ENCODE measurements at places on chromosomes 3 and 15. TPM values are rescaled to one million over a fixed set of nuclear protein-coding genes. Genes with fewer than 3 reads are reported as not detected.

Gene OR5H15
- not detected for polyA plus RNA-seq

Gene NRROS
- 0.05 TPM for polyA plus RNA-seq

Gene NANOGP8
- not detected for polyA plus RNA-seq

Gene CCDC54
- polyA plus RNA-seq: not detected

Gene CORO2B
- 0.13 TPM for polyA plus RNA-seq

Gene DUOXA2
- polyA plus RNA-seq: not detected

Gene CCR9
- polyA plus RNA-seq: not detected

Gene SIDT1
- polyA plus RNA-seq: 0.12 TPM

Gene INSYN1
- polyA plus RNA-seq: 0.47 TPM

Gene LYZL4
- not detected for polyA plus RNA-seq

Gene AGBL1
- not detected for polyA plus RNA-seq

Gene GCSAM
- polyA plus RNA-seq: 2.9 TPM

Gene GALNT15
- not detected for polyA plus RNA-seq

Gene ZIC4
- polyA plus RNA-seq: not detected

Gene C15orf61
- 2.6 TPM for polyA plus RNA-seq

Gene NMB
- 4.1 TPM for polyA plus RNA-seq

All from keratinocyte (primary cell).